ENCODE measurements at places on chromosomes 4 and X.

DNA sequence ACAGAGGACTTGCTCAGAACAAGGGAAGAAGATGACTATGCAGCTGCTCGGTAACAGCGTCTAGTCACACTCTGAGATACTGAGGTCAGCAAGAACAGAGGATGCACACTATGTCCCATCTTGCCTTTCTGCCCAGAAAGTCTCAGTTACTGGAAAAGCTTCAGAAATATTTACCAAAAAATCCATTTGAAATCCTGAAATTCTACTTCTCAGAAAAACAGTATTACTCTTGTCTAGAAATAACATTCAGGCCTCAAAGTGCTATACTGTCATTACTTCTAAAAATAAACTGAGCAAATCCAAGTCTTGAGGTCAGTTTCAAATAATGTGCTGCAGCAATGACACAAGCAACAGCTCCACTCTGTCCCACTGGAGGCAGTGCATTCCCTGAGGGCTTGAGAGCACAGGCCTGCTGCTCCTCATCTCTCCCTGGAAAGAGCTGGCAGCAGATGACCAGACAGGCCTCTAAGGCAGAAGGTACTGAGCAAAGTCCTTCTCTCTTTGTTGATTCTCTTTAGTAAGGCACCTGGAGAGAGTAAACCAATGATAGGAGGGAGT, 76.9 kb downstream of the CAMK2D start:
- DNase-seq = no peak

DNA sequence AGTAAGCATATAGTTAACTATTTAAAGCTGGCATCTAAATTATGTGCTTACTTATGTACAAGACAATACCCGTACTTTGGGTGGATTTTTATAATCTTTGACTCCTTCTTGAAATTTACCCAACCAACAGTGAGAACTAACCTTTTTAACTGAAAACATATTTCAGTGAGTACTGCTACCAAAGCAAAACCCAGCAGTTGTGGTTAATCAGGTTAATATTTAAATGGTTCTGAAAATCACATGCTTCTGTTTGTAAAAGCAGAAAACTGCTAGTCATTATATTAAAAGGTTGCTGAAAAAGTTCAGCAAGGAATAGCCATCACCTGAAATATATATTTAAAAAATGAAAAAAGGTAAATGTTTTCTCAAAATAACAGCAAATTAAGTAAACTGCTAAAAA, 20.0 kb downstream of the UBE2D3 start:
- no peak for DNase-seq

GRCh38 chrX:131402124-131402811, 113.2 kb upstream of the IGSF1 start:
- no peak for DNase-seq

DNA sequence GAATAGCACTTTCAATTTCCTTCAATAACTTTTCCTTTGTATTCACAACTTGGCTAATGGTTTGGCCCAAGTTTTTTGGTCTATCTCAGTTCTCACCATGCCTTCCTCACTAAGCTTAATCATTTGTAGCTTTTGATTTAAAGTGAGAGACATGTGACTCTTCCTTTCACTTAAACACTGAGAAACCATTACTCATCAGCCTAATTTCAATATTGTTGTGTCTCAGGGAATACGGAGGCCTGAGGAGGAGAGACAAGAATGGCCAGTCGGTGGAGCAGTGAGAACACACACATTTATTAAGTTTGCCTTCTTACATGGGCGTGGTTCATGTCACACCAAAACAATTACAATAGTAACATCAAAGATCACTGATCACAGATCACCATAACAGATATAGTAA, 56.7 kb downstream of the TSPAN5 start:
- no peak for DNase-seq

- DNase-seq = no peak
These were observed 184.8 kb downstream of the GBA3 start for GRCh38 chr4:22877486-22878052.

- no peak for DNase-seq
These were observed 642.1 kb downstream of the CCSER1 start for GRCh38 chr4:90769251-90769650.

Data from activated naive CD8-positive, alpha-beta T cell treated with anti-CD3 and anti-CD28 coated beads, Interleukin-2, amount 50 U/mL, for 16 hours (primary cell).